Activated naive CD8-positive, alpha-beta T cell treated with anti-CD3 and anti-CD28 coated beads for 36 hours (primary cell): ENCODE measurements at places on chromosomes 1 and 21.

DNA sequence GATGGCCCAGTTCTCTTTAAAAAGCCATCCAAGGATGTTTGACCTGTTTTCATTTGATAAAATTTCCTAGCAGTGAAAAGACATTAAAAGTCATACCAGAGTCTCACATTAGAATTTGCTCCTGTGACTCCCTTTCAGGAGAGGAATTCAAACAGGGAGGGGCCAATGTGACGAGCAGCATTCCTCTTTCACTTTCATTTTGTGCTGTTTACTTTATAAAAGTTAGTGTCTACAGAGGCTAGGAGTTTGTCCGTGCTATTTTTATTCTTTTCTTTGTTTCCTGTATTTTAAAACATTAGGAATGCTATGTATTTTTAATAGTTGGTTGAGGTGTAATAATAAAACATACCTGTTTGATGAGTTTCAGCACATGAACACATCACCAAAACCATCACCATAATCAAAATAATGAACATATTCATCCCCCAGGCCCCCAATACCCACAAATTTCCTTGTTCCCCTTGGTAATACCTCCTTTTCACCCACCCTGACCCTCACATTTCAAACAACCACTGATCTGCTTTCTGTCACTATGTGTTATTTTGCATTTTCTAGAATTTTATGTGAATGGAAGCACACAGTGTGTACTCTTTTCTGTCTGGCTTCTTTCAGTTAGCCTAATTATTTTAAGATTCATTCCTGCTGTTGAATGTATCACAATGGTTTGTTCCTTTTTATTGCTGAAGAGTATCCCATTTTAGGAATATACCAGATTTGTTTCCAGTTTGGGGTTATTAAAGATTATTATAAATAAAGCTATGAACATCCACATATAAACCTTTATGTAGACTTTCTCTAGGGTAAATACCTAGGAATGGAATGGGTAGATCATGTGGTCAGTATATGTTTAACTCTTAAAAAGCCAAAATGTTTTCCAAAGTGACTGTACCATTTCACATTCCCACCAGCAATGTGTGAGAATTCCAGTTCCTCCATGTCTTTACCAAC is 129.5 kb downstream of the TENT5C start:
- peak; percentile 21 for DNase-seq

DNA sequence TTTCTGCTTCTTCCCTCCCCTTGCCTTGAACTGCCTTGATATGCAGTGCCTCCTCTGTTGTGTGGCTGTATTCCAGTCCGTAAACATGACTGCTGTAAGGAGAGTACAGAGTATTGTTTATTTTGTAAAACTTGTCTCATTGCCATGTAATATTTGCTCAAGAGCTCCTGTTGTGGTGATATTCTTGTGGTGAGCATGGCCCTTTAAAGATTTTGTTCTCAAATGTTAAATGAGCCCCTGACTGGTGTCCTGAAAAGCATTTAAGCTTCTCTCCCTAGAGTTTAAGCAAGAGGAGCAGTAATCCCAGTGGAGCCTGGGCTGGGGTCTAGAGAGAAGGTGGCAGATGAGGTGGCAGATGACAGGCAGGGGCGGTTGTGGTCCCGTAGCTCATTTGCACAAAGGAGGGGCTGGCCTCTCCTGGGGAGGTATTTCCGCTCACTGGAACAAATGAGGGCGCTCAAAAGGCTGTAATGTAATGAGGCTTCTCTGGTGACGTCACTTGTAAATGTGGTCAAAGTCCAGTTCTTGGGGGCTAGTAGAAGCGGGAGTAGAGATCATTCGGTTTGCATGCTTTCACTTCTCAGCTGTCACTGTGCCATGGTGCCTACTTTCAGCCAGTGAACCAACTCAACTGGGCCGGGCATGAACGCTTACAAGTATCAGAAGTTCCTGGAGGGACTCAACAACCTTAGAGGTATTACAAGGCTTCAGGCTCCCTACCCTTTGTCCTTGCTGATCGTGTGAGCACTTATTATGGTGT is 46.0 kb upstream of the MACF1 start:
- no peak for DNase-seq

DNA sequence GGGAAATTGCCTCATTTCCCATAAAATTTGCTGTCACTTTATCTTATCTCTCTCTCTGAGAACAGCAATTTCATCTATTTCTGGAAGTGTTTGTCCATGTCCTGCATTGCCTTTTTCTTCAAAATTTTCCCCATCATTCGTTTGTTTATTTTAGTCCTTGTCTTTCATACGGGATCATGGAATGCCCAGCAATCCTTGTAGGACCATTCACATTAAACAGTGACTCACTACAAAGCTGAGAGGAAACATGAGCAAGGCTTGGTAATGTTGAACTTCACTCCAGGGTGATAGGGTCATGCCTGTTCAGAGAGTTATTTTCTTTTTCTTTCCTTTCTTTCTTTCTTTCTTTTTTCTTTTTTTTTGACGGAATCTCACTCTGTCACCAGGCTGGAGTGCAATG is 32.2 kb upstream of the HNRNPU start:
- DNase-seq: no peak

DNA sequence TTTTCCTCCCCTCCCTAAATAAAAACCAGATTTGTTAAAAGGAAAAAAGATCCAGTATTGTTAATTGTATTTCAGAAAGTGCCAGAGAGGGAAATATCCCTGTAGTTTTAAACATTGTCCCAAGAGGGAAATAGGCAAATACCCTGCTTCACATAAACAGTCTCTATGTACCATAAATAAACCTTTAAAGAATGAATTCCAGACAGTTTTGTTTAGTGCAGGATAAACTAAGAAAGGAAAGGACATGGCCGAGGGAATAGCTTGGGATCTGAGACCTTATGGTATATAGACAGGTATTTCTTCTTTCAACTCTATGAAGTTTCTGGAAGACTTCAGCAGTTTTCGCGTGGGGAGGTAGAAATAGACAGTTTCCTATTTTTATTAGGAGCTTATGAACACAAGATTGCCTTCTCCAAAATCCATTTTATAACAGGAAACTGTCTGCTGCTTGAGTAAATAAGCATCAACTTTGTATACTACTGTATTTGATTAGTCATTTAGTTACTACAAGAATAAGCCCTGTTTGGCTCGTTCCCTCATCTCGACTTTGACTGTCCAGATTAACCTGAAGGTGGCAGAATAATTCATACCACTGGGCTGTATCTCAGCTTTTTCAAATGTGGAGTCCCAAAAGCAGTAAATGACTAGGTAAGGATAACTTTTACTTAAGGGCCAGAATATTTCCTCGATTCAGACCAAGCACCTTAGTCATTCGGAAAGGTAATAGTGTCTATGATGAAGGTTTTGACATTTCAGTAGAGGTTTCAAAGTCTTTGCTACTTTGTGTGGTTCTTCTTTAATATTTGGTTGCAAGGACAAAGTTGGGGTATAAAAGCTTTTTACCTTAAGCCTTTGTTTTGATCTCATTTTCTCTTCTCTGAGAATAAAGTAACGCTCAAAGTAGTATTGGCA is 177.5 kb downstream of the VPS13D start:
- no peak for DNase-seq

DNA sequence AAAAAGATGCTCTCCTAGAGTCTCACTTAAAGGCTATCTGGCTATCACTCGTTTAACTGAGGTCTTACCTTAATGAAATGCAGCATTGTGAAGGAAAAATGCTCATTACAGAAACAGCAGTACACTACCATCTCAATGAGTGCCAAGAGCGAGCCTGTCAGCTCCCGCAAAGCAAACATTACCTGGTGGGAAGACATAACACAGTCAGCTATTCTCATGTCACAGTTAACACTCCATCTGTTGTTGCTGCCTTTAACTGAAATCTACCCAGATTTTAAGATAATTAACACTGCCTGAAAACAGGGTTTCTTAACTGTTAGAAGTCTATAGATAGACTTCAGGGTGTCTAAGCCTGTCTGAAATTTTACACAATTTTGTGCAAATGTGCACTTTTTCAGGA is 39.1 kb downstream of the PCSK9 start:
- DNase-seq: no peak

GRCh38 chr1:2350501-2350900 is 40.9 kb downstream of the MORN1 start:
- DNase-seq: no peak

GRCh38 chr1:42008264-42008663 is 89.5 kb upstream of the HIVEP3 start:
- no peak for DNase-seq

DNA sequence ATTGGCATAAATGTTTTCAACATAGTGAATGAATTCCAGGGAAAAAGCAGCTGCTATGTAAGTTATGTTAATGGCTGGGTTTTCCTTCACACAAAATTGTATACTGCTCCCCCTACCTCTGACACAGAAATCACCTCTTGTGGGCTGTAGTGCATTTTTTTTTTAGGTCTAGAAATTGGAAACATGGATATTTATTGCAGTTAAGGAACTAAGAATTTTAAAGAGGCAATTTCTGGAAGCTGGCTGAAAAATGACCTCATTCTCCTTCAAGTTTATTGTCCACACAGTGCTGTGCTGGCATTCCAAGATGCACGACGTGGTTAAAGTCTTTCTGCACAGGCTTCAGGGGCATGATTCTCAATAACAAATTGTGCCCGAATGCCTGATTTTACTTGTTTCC is 1424.2 kb downstream of the MRPL39 start:
- DNase-seq: no peak

- no peak for DNase-seq
These were observed 34.2 kb upstream of the TTC22 start for GRCh38 chr1:54835131-54835898.

- DNase-seq: no peak
These were observed 50.8 kb downstream of the PAX7 start for GRCh38 chr1:18681423-18681835.

DNA sequence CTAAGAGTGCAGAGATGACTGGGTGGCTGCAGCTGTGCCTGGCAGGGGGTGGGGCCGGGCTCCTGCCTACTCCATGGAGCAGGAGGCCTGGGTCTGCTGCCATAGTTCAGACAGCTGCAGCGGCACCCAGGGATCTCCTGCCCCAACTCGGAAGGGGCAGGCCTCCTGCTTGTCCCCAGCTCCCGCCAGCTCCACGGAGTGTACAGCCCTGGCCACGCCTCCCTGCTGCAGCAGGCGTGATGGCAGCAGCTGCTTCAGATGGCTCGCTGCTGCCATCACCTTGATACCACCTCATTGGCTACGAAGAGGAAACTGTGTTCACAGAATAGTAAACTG is 35.9 kb downstream of the ACTL8 start:
- no peak for DNase-seq

DNA sequence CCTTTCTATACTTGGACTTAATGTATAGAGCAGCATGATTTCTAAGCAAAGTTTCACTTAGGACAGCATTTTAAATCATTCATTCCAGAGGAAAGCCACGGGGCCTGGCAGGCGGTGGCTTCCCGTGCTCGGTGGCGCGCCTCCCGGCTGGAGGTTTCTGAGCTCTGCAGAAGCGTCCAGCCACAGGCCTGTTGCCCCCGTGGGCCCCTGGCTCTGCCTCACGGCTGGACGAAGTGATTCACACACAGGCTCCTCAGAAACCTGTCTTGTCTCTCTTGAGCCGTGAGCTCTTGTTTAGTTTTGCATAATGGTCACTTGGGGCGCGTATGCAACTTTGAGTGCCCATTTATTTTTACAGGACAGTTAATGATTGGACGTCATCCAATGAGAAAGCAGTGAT is 22.1 kb upstream of the DIP2A start:
- DNase-seq: no peak

GRCh38 chr1:15674386-15675159 is 9.5 kb upstream of the PLEKHM2 start:
- DNase-seq: no peak

GRCh38 chr21:14533499-14534428 is 12.4 kb downstream of the SAMSN1 start:
- DNase-seq: no peak

GRCh38 chr1:225980005-225980836 is 18.9 kb downstream of the SDE2 start:
- no peak for DNase-seq

GRCh38 chr1:4500441-4500840 is 154.0 kb upstream of the AJAP1 start:
- DNase-seq: no peak

- DNase-seq: no peak
These were observed 9.2 kb upstream of the ARF1 start for GRCh38 chr1:228073061-228073856.

DNA sequence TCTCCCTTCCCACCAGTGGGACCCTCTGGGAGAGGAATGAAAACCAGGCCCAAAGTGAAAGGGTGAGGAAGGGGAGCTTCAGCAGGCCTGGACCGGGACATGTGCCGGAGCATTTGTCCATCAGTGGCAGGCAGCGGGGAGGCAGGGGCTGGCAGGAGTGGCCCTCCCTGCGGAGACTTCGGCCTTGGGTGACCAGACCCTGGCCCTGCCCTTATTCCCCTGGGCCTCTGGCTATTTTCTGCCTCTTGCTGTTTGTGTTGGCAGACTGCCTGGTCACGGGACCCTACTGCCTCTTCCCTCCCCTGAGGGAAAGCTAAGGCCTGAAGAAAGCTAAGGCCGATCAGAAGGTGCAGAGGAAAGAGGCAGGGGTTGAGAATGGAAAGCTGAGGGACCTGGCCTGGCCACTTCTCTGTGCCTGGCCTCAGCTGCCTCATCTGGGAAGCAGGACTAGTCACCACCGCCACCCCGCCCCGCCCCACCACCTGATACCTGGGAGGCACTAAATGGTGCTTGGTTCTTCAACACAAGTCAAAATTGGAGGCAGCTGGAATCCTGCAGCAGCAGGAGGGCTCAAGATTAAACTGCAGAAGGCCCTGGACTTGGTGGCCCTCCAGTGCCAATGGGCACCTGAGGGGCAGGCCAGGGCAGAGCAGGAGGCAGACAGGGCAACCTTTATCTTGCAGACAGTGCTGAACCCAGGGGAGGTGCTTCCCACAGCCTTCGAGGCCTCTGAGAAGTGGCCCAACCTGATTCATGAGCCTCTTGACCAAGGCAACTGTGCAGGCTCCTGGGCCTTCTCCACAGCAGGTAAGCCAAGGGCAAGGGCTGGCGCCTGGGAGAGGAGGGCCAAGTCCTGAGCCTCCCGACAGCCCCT is 7.9 kb downstream of the TINAGL1 start:
- DNase-seq: no peak

DNA sequence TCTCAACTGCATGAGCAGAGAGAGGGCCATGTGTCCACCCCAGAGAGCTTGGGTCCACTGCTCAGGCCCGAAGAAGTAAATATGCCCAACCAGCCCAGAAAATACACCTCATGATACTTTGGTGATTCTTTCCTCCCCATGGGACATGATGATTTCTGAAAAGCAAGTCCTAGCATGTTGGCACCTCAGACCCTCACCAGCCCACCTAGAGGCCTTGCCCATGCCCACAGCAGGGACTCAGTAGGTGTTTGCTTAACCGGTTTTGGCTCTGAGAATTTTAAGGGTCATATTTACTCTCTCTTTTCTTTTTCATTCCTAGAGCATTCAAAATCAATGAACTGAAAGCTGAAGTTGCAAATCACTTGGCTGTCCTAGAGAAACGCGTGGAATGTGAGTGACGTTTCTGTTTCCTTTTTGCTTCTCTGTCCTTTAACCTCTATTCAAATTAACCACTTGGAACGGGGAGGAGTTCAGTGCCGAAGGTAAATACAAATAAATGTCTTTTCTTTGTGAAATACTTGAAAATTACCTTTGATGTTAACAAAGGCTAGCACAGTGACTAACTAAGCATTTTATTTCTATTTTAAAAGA is 79.7 kb downstream of the PDE9A start:
- no peak for DNase-seq
